ENCODE measurements at places on chromosomes 16 and 17. TPM values are rescaled to one million over a fixed set of nuclear protein-coding genes. Genes with fewer than 3 reads are reported as not detected.

DNA sequence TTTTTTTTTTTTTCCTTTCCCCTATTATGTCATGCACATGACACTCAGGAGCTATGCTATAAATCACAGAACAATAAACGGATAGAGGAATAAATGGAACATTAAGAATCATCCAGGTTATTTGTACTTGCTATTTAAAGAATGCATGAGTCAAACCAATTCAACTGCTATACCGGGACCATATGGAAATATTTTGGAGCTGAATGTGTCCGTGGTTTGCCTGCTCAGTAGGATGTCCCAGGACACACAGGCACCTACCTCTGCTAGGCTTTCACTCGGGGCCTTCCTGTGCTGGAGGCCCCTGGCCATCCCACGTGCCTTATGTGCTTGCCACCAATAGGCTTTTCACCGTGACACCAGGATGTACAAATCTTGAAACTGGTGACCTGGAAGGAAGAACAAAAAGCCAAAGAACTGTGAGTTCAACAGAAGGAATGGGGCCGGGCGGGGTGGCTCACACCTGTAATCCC lies 15.3 kb upstream of the SEC14L1 start:
- DNase-seq, result no peak

DNA sequence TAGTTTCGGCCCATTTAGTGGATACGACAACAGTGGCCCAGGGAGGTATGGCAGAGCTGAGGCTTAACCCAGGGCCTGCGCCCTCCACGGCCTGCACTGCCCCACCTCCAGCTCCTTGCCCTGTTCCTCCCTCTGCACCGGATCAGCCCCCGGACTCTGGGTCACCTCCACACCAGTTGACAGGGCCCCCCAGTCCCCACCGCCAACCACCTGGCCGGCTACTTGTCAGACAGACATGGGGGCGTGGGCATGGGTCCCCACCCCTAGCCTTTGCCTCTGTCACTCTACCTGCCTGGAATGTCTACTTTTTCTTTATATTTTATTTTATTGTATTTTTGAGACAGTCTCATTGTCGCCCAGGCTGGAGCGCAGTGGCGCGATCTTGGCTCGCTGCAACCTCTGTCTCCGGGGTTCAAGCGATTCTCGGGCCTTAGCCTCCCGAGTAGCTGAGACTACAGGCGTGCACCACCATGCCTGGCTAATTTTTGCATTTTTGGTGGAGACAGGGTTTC lies 3.0 kb upstream of the ACTG1 start:
- peak; percentile 37 for DNase-seq

GRCh38 chr16:66996324-66996982 lies 8.1 kb downstream of the CES4A start:
- DNase-seq, result peak; percentile 92

GRCh38 chr16:84884596-84885341 lies 65.0 kb downstream of the CRISPLD2 start:
- DNase-seq, result no peak

DNA sequence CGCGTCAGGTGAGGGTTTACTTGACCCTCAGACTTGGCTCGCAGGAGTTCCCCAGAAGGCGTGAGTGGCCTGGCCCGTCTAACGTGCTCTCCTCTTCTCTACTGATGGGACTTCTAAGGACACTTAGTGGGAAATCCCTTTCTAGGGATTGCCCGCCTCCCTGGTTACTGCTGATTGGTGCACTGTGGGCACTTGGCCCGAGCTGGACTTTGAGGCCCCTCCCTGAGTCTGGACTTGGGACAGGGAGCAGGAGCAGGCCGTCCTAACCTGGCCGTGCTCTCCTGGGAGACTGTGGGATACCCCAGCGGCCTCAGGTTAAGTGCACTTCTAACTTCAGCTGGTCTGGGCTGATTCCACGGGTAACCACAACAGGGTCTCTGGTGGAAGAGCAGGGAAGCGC lies 14.7 kb downstream of the IFT140 start:
- no peak for DNase-seq

- DNase-seq, result no peak
These were observed 10.7 kb upstream of the MRPS23 start for GRCh38 chr17:57860414-57860999.

DNA sequence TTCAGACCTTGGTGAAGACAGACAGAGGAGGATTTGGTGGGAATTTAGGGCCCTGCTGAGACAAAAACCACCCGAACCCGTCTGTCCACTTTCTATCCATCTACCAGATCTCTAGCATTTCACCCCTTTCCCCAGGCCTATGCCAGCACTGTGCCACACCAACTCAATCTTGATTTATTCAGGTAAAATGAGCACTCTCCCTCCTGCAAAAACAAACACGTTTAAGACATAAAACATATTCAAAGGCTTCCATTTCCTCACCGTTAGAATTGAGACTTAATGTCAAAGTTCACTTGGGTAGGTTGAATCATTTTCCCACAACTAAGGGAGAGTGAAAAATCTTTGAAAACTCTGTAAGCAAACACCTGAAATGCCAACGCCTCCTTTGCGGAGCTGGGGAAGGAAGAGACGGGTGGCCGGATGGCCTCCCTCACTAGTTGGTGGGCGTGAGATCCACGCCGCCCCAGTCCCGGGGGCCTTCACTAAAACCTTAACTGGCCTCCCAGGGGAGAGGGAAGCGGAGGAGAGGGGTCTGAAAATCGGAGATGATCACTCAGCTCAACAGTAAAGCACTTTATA lies 862 bp downstream of the DCAKD start:
- no peak for DNase-seq

DNA sequence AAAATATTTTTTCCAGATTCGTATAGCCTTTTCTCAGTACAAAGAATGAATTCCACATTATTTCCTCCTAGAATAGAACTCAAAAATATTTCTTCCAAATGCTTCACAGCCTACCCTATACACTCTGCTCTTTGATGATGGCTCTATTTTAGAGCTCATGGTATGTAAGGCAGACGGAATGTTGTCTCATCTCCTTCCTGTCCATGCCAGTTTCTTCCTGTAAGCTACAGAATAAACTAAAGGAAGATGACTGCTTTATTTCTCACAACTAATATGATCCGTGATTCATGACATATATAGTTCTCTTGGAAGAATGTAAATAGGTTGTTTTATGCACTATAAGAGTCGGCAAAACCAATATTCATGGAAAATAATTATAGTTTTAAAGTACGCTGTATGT lies 723.1 kb downstream of the CDH11 start:
- DNase-seq, result no peak

GRCh38 chr17:67863624-67864247 lies 38.4 kb downstream of the BPTF start:
- DNase-seq, result no peak

DNA sequence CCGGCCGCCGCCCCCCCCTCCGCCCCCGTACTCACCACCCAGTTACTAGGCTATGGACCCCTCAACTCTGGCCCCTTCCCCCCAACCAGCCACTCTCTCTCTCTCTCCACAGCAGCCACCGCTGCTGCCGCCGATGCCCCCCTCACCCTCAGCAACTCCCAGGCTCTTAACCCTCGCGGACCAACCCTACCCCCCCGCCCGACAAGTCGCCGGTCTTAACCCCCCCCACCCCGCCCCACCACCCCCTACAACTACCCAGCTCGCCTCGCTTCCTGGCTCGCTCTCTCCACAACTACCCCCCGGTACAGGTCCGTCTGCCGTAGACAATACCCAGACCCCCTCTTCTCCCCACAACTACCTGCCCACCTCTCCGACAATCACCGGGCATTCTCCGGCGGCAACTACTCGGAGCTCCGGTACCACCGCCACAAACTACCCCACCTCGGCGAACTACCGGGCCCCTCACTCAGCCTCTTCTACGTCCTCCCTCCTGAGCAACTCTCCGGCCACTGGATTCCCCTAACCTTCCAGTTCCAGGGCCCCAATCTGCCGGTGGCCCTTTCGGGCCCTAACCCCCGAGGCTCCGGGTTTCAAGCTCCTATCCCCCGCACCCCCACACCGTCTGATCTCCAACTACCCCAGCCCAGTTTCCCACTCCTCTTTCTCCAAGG lies 702 bp downstream of the PHF23 start:
- DNase-seq, result peak; percentile 36

DNA sequence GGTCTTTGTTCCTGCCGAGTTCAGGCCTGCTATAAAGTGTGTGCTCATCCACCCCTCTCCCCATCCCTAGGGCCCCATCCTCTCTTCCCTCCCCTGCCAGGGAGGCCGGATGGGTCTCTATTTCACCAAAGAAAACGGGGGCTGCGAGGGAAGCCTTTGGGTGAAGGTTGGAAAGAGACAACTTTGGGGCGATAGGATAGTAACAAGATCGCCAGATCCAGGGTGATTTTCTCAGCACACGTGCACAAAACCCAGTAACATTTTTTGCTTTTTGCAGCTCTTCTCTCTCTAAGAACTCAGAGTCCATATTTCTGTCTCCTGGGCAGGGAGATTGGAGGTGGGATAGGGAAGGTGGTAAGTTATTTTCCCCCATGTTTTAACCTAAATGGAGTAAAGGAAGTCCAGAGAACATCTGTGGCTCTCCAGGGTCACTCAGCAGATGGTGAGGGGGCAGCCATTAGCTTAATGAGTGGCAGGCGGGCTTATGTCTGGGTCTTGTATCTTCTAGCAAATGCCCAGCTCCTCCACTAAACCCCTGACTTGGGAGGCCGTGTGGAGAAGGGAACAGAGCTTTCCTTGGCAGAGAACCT lies 6.9 kb downstream of the CCR7 start:
- peak; percentile 4 for DNase-seq

DNA sequence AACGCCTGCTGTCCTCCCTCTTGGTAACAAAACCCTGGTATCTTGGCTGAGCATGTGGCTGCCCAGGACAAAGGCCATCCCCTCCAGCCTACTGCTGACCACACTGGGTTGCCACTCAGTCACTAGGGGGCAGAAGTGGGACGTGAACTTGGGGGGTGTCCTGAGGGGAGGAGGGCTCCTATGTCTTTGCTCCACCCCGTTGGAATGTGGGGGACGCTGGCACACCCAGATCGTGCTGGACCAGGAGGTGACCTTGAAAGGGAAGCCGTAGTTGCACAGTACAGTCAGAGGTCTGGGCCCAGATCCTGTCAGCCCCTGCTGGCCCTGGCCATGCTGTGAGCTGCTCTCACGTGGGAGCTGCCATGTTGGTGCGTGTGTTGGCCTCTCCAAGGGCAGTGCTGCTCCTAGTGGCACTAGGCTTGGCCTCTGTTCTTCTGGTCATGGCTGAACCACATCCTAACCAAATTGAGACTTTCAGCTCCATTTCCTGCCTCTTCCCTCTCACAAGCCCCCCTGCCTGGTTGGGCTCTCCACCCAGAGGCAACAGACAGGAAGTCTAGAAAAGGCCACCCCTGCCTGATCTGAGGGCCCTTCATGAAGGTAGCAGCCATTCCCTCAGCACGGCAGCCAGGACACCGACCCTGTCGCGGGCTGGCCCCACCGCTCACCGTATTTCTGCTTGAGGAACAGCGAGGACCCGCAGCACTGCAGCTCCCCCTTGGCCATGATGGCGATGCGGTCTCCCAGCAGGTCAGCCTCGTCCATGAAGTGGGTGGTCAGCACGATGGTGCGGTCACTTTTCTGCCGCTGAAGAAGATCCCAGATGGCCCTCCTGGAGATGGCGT lies 29.0 kb upstream of the RNPS1 start:
- DNase-seq, result peak; percentile 68

INCA1 gene
- not detected for total RNA-seq

LUC7L3 gene
- total RNA-seq, result 85.6 TPM

ITGB3 gene
- 2.1 TPM for total RNA-seq

STAT5A gene
- total RNA-seq, result 25.2 TPM

IL34 gene
- total RNA-seq, result 0.78 TPM

SPN gene
- total RNA-seq, result 2.0 TPM

FBXO31 gene
- 35.5 TPM for total RNA-seq

SLC25A39 gene
- 154 TPM for total RNA-seq
